ENCODE measurements at places on chromosomes 5 and 9.

DNA sequence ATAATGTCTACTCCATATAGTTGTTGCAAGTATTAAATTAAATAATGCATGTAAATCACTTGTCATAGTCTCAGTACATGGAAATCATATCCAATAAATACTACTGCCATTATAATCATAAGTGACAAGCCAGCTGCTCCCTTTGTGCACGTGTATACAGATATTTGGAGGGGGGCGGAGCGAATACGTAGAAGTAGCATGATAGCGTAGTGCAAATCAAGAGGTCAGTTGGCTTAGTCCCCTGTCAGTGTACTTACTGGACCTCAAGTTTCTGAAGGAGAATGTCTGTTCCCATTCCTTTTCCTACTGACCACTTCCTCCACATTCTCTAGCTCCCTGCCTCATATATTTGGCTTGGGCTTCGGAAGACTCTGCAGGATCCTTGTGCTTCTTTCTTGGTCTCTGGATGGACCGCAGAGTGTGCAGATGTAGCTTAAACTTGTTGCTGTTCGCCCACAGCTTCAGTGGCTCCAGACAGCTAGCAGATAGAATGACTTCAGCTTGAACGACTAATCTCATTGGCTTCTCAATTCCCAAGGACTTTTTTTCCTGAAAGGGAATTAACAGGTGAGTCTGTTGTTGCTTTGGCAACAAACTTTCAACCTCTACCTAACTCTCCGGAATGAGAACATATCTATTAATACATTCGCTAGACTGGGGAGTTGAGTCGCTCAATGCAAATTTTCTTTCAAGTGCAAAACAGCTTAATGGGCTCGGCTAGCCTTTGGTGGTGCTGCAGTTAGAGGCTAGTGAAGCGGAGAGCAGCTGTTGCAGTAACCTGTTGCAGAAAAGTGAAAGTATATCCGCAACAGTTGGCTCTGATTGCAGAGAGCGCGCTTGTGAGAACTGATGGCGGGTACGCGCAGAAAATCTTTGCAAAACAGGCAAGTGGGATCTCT, at the start of gene PCDHB1:
Gene PCDHB1 (plus strand): TSS at position 753 of the 899 bp plus-strand sequence. CDS start 97 bp downstream, at position 850.
- no peak for DNase-seq

DNA sequence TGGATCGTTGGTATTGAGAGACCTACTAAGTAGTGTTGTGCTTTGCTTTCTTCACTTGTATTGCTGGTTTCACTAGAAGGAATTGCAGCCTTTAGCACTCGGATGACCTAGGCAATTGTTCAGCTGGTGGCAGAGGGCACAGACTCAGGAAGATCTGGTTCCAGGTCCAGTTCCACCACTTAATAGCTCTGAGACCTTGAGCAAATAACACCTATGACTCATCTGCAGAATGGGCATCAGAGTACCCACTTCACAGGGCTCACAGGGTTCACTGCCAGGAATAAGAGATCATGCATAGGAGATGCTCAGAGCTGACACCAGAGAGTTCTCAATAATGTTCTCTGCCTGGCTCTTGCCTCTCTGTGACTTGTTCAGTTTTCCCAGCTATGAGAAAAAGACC, 133.6 kb downstream of the SIL1 start:
- DNase-seq = no peak

- no peak for DNase-seq
These were observed 69.0 kb downstream of the TJP2 start for GRCh38 chr9:69243116-69243515.

GRCh38 chr5:76688836-76689235, 27.1 kb upstream of the F2R start:
- no peak for DNase-seq

- DNase-seq = no peak
These were observed 32.2 kb downstream of the CWC27 start for GRCh38 chr5:64800926-64801325.

DNA sequence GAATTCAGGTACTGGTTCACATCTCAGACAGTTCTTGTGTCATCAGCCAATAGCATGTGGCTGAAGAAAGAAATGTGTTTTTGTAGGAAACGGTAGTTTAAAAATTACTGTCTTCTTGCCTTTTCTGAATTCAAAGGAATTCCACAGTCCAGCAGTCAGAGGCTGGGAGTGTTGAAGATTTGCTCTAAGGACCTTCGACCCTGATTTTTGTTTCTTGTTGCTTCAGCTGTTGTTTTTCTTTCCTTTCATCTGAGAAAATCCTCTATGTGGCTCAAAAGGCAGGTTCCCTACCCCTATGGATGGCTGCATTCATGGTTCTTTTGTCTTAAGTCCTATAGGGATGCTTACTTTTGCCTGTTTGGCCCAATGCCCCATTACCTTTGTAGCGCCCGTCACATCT, 304.9 kb downstream of the TMEM167A start:
- no peak for DNase-seq

- no peak for DNase-seq
These were observed 12.7 kb downstream of the PTGES start for GRCh38 chr9:129740174-129740573.

DNA sequence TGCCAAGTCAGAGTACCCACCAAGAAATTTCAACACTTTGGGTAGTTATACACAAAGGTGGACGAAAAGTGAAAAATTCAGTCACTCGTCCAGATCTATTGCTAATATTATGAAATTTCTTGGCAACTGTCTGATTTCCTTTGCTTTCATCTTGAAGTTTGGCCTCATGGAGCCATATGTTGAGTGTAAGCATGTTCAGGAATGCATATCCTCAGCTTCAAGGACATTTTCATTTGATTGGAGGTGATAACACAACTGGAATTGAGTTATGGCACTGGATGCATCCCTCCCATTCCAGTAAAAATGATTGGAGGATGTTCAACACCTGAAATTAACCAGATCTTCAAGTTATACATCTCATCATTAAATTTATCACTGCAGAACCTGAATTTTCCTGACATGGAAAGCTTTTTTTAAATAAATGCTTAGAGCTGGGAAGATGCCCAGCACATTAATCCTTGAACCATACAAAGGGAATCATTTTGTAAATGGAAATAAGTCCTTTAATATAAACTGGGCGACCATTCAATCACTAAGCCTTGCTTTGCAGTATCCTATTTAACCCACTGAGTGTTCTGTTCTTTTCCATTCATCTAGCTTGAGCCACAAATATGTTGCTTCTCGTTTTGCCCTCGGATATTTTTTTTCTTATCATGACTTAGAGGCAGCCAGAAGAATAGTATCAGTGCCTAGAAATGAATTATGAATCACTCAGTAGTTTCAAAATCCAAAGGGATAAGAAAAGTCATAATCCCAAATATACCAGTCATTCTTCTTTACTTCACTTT, 273.7 kb upstream of the PIK3R1 start:
- no peak for DNase-seq

DNA sequence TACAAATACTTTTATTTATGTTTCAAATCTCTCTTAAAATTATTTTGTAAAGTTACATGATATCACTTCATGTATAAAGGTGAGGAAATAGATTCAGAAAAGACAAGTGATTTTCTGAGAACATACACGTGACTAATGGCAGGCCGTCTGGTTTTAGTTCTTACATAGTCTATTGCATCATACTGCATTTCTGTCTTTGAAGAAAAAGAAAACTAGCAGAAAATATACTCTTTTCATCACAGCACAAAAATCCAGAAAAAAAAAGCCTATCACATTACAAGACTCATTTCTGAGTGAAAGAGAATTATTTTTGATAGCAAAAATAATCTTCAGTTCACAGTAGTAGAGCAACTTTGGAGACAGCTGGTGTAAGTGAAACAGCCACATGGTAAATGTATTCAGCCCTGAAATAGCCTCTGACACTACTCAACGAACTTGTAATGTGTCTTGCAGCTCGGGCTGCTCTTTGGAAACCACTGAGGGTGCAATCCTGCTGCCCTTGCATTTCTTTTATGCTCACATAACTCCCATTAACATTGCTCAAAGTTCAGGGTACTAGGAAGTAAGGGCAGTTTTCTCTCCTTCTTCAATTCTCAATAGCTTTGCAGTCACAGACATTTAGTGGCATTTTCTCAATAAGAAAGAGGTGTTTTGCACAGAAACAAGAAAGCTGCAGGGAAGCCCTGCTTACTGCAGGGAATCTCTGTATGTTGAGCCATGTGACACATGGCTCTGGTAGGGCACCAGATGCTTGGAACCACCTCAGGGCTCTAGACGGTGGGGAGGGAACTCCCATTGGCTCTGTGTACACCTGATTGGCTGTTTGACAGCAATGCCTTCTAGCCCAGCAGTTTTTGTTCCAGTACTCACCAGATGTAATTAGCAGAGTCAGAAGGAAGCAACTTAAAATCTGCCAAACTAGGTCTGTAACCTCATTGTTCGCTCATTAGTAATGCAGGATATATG, 845.3 kb upstream of the PTPRD start:
- DNase-seq = no peak

- DNase-seq = no peak
These were observed 41.6 kb downstream of the GABBR2 start for GRCh38 chr9:98667005-98667640.

DNA sequence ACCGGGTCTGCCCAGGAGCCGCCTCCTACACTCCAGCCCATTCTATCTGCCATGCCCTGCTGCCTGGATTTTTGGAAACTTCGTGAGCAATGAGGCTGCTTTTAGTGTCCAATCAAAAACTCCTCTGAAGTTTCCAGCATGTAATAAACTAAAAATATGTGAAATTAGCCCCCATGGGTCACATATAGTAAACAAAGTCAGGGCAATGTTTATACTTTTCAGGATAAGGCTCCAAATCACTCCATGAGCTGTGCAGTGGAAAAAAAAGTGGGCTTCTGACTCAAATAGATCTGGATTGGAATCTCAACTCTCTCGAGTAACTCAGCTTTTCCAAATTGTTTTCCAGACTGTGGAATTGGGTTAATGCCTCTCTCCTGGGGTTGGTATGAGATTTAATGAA, 68.2 kb downstream of the PIK3R1 start:
- no peak for DNase-seq

DNA sequence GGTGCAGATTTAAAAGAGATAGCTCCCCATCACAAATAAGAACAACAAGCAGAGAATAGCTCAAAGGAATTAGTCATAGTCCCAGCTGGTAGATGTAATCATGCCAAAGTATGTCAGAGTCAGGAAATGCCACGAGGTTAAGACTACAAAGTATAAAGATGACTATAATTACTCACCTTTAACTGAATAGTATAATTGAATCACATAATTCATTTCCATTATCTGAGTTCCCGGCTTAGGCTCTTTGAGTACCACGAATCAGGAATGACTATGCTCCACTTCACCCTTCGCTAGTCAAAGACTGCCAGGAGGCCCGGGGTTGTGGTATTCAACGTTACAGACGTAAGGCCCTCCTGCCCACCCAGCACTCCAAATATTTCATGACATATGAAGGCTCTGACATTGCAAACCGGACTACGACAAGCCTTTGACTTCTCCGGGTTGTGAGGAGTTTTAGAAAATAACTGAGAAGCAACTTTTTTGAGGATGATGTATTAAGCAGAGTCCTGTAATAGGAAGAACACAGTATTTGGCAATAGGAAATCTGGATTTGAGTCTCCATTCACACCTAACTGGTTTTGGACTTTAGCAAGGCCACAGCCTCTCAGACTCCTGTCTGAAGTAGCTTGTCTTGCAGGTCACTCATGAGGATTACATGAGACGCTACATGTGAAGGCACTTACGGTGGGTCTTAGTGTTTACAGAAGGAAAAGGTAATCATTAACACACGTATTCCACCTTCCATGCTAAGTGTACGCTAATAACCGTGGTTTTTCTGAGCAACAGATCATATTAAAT, 64.6 kb downstream of the ENC1 start:
- no peak for DNase-seq

DNA sequence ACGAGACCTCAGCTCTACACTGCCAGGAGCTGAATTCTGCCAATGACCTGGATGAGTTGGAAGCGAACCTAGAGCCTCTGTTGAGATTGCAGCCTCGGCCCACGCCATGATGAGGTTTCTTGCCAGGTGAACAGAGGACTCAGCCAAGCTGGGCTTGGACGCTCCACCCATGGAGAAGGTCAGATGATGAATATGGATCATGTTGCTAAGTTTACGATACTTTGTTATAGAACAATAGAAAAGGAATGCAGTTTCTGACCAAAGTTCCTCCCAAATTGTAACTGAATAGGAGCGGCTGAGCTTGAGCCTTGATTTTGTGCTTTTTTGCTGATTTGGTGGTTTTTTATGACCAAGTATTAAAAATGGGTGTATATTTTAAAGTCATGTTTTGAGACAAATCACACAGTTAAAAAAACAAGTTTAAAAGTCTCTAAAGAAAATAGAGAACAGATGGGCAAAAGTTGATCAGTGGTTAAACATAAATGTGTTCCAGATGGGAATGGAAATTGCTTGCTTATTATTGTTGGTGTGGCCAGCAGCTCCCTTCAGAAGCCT, 32.9 kb downstream of the ROPN1L start:
- DNase-seq = no peak

GRCh38 chr9:75163764-75164163, 75.5 kb downstream of the OSTF1 start:
- no peak for DNase-seq

- DNase-seq = no peak
These were observed 55.2 kb downstream of the NSD1 start for GRCh38 chr5:177188775-177189174.

DNA sequence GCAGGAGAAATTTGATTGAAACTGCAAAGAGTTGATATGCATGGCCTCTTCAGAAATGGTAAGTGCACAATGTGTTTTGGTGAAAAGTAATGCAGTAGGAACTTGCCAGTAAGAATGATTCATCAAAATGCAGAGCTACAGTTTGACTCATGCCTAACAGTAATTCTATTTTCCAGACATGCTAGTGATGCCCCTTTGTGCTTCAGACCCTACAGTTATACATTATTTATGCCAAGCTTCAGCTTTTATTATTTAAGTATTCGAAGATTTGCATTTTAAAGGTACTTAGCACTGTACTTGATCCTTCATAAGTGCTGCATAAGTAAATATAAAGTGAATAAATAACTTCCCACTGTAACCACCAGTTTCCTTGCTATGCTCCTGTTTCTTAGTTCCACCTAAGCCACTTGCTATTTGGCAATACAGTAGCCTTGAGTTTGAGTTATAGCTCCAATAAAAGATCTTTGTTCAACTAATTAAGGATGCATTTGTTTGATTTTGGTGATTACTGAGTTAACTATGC, 3.6 kb upstream of the SPATA31E1 start:
- no peak for DNase-seq

DNA sequence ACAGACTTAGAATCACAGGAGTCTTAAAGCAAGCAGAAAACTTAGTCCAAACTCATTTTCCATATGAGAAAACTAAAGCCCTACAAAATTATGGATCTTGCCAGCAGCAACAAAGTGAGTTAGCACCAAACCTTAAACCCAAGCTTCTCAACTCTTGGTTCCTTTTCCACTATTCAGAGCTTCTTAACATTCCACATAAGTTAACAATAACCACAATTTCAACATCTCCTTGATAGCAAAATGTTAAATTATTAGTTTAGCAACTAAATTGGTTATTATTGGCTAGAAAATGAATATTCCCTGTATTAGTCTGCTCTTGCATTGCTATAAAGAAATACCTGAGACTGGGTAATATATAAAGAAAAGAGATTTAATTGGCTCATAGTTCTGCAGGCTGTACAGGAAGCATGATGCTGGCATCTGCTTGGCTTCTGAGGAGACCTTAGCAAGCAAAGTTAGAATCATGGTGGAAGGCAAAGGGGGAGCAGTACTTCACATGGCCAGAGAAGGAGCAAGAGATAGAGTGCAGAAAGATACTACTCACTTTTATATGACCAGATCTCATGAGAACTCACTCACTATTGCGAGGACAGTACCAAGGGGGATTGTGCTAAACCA, 26.2 kb upstream of the ARSB start:
- DNase-seq = no peak

- no peak for DNase-seq
These were observed 122.6 kb downstream of the APBA1 start for GRCh38 chr9:69549310-69550202.

GRCh38 chr5:172943283-172943841, 15.9 kb upstream of the RPL26L1 start:
- DNase-seq = no peak

GRCh38 chr5:9833871-9834270, 203.7 kb upstream of the TAS2R1 start:
- no peak for DNase-seq
